ENCODE measurements at places on chromosomes 11 and 22. TPM values are rescaled to one million over a fixed set of nuclear protein-coding genes. Genes with fewer than 3 reads are reported as not detected.

Gene MUC5B
- not detected for total RNA-seq

Gene CSF2RB
- not detected for total RNA-seq

Gene IFITM10
- total RNA-seq: 2.9 TPM

Gene C11orf86
- not detected for total RNA-seq

Gene RASSF10
- 2.3 TPM for total RNA-seq

Gene TBX10
- total RNA-seq: not detected

Gene P4HA3
- total RNA-seq: 3.9 TPM

Gene HTR3A
- total RNA-seq: not detected

Gene MYRF
- total RNA-seq: 93.3 TPM

Data from mesangial cell (primary cell).